Endothelial cell of umbilical vein (primary cell): ENCODE measurements at places on chromosomes 16 and 17.
A peak's percentile ranks its signal among the peaks of the same experiment; 100 is the strongest.

- no peak for DNase-seq
Observed at GRCh38 chr16:52078716-52079655, 468.0 kb downstream of the TOX3 start.

GRCh38 chr17:3693141-3693540 lies 2.8 kb downstream of the P2RX5 start:
- no peak for DNase-seq

DNA sequence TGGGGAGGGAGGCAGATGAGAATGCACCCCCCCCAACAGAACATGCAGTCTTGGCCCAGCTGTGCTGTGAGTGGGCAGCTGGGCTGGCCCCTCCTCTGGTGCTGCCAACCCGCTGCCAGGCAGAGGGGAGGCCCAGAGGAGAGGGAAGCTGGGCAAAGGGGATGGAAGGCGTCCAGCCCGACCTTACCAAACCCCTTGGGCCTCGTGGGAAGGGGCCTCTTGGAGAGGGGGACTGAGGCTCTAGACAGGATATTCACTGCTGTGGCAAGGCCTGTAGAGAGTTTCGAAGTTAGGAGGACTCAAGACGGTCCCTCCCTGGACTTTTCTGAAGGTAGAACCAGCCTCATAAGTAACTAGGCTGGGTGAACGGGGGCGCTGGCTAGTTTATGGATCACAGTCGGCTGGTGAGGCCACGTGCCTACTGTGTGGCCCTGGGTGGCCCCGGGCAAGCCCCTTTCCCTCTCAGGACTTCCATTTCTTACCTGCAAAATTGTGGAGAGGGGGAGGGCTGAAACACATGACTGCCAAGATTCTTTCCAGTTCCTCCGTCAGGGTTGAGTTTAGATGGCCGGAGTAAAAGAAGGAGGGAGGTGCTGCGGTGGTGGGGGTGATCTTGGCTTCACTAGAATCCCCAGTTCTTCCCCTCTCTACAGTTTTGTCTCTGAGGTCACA lies 857 bp upstream of the STAT5A start:
- DNase-seq = peak; percentile 55

DNA sequence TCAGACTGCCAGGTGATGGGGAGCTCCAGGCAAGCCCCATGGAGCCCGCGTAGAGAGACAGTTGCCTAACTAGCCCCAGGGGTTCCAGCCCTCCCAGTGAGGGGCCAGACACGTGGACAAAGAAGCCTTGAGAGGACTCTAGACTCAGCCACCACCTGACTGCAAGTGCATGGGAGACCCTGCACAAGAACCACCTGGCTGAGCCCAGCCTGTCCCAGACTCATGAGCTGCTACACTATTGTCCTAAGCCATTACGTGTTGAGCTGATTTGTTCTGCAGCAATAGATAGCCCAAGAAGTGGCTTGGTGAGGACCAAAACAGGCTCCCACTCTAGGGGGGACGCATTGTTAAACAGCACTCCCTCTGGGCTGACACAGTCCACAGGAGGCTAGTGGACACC lies 37.6 kb upstream of the KLHDC4 start:
- no peak for DNase-seq

DNA sequence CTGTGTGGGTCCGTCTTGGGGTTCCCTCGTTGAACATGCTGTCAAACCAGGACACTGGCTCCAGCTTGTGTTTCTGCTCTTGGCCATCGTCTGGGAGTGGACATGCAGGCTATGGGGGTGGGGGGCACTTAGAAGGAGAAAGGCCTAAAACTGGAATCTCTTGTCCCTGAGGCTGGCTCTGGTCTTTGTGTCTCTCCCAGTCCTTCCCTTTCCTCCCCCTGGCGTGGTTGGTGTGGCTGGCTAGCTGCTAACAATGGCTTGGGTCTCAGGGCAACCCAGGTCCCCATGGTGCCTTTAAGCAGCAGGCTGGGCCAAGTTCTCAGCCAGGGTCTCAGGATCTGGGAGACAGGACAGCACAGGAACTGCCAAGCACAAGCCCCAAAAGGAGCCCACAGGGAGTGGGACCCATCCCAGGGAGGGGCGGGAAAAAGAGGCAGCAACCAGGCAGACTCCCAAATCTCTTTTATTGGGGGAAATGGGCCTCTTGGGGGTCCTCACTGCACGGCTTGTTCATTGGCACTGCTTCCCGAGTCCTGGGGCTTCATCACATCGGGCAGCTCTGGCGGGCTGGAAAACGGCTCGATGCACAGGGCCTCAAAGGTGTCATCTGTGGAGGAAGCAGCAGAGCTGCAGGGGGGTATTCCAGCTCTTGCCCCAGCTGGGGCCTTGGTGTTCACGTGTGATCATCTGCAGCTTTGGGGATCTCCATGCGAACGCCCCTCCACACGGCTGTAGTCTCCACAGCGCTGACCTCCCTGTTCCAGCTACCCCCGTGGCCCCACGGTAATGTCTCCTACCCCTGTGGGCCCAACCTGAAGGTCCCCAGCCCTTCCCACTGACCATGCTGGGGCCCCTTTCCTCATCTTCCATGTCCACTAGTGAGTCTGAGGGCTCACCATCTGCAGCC lies 5.3 kb downstream of the ELOB start:
- DNase-seq = no peak

DNA sequence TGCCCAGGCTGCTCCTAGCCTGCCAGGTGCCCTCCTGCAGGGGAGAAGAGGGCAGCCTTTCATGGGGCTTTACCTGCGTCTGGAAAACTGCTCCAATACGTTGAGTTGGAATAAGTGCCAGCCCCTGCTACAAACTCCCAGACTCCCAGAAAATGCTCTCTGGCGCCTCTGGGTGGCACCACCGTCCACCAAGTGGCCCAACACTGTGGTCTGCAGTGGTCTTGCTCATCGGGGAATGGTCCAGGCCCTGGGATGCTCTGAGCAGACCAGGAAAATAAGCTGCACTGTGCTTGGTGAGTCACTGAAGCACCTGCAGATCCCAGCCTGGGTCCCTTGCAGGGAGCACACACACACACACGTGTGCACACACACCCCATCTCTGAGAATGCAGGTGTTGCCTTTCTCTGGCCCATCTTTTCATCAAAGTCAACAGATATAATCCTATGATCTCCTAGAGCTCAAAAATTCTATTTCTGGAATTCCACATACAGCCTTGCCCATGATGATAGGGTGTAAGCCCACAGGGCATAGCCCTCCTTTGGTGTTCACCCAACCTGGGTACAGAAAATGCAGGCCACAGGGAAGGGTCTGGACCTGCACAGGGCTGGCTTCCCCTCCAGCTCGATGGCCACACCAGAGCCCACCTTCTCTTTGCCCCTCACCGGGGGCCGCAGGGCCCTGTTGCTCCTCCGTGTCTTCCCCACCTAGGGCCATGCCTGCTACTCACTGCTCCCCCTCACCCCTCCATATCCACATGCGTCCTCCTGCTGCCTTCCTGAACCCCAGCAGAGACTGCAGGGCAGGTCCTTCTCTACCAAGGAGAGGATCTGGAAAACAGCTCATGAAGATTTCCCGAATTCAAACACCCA lies 20.5 kb downstream of the CDIP1 start:
- peak; percentile 66 for DNase-seq
